ENCODE measurements at places on chromosomes 2 and 18. TPM values are rescaled to one million over a fixed set of nuclear protein-coding genes. Genes with fewer than 3 reads are reported as not detected.
A peak's percentile ranks its signal among the peaks of the same experiment; 100 is the strongest.

The RBMS1 gene
- 86.0 TPM for total RNA-seq

DNA sequence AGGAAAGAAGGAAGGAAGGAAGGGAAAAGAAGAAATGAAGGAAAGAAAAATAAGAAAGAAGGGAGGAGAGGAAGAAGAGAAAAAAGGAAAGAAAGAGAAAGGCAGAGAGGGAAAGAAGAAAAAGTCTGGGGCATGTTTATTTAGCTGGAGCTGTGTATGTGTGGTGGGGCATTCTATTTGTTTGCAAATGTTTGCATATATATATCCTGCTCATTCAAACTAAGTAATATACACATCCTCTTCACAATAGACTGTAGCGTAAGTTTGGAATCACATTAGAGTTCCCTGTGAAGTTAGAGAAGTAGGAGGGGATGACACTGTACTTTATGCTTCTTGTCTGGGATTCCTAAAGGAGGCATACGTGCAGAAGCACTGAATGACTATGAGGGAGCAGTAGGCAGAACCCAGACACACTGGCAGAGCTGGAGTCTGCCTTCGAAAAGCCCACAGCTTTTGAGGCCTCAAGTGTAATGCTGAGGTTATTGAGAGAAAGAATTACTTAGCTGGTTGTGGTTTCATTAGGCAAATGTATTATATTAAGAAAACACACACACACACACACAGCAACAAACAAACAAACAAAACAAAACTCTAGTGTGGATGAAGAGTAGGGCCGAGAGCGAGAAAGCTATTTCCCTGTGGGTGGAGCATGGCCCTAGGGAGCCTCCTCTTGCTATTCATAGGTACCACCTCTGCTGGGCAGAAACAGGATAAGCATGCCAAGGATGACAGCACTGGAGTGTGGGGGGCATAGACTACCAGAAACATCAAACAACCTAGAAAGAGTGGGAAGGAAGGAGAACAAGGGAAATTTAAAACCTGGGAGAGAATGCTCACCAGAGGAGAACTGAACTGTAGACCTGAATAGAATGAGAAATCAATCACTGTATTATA lies 905.1 kb upstream of the NXPH2 start:
- ATAC-seq, result no peak

The MYO7B gene
- total RNA-seq, result 0.77 TPM

DNA sequence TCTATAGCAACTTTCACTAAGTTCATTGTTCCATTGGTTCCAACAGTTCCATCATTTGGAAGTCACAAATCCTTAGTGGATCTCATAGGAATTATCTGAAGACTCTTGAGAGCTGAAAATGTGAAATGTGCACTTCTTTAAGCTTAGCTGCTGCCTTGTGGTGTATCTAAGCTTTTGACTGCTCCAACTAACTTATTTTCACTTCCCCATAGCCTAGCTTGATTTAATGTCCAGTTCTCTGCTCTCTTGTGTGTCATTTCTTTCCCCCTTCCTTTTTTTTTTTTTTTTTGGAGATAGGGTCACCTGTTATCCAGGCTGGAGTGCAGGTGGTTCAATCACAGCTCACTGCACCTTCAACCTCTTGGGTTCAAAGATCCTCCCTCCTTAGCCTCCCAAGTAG lies 34.9 kb upstream of the CD302 start:
- no peak for ATAC-seq

DNA sequence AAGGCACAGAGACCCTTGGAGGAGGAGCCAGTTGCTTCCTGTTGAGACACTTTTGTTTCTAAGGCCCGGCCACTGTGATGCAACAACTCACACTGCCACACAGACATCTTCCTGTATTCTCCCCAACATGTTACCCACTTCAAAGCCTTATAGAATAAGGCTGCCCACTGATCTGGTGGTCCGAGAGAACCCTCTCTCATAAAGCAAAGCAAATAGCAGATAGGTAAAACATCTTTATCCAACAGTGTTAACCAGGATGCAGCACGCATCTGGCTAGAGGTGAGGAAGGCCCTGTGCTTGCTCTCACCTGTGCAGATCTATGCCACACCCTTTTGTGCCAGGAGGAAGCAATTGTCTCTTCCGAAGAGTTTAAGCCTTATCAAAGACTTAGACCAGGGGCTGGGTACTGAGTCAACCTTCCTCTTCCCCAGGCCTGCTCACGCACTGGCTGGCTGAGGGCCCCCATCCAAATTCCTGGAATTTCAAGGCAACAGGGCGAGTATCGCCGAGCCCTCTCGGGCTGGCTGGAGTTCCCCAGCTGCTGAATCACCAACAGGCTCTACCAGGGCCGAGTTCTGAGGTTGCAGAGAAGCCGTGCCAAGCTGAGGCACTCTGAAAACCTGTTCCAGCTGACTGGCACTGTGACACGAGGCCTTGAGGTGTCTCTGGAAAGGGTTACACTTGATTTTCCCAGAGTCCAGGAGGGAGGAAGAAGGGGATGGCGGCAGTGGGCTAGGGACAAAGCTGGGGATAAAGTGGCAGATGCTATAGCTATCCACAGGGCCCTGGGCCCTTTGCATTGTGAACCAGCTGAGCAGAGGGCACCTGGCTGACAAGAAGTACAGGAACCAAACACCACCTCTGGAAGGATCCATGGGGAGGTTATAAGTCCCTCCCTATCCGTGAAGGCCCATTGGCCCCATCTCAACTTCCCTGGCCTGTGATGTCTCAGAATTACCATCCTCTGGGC lies 29.3 kb downstream of the TGFA start:
- no peak for ATAC-seq

The SOX11 gene
- total RNA-seq, result 0.78 TPM

DNA sequence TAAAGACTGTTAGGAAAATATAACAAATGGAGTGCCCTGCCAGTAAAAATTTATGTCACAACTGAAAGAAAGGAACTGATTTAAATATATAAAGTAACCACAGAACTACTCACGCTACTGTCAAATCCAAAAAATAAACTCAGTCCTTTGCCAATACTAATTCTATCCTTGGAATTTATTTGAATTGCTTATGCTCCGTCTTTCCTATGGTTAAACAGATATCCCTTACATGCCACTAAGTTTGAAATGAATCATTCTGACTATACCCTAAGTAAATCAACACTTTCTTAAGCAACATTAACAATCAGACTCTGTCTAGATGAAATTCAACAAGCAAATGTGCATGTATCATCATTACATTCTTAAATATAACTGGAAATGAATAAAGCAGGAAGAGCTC lies 9.8 kb downstream of the HNRNPLL start:
- no peak for ATAC-seq

The GREB1L gene
- 13.5 TPM for total RNA-seq

The ACSL3 gene
- total RNA-seq, result 52.8 TPM

GRCh38 chr2:215784371-215784783 lies 229.0 kb downstream of the MREG start:
- peak; percentile 71 for ATAC-seq

GRCh38 chr2:38744399-38744780 lies 6.8 kb downstream of the SRSF7 start:
- ATAC-seq, result no peak

The TGFA gene
- total RNA-seq, result 1.7 TPM

DNA sequence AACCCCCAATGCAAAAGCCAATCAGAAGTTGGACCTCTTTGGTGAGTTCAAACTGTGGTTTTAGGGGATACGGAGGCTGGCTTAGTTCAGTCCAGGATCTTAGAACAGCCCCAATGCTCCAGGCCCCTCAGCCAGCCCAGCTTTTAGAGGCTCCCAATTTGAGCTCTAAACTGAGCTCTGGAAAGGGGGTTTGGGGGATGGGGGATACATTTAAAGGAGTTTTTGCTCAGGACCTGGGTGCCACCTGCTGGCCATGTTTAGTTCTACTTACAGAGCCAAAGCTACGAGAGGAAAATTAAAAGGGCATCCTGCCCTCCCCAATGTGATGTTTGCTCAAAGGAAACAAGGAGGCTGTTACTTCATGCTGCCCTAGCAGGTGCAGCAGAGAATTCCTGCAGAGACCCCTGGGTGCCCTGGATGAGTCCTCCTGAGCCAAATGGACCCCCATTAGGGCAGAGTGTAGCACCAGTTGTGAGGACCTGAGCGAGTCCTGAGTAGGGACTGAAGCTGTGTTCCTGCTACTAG lies 15.9 kb upstream of the TMEM214 start:
- no peak for ATAC-seq

GRCh38 chr18:42351455-42351854 lies 396.4 kb downstream of the PIK3C3 start:
- ATAC-seq, result no peak

DNA sequence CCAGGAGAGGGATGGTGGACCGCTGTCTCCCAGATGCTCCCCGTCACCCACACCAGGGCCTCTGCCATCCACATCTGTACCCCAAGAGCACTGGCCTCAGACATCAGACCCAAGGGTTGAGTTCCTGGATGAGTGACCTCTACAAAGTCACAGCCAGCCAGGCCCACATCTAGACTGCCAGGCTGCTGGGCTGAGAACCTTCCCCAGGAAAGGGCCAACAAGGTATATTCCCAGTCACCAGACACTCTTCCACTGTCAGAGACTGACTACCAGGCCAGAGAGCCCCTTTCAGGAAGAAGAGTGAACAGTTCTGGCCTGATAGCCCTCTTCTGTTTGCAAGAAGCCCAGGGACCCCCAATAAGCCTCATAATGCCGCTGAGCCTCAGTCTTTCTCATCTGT lies 44.3 kb downstream of the C1QL2 start:
- no peak for ATAC-seq

DNA sequence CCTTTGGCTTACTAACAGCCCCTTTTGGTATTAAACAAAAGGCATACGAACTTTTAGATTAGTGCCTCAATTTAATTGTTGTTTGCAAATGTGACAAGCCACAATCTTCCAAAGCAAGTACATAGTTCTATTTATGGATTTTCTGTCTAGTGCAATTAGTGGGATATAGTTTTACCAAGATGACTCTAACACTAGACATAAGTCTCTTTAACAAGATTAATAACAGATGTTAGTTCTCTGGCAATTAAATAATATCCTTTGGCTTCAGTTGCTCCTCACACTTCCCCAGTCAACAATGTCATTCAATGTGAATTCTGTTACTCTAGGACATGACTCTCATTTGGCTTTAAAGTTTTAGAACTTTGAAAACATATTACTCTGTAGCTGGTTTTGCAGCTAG lies 16.7 kb upstream of the MC4R start:
- ATAC-seq, result no peak

- ATAC-seq, result no peak
Observed at GRCh38 chr2:120343100-120343432, 2.9 kb upstream of the INHBB start.

GRCh38 chr2:214514704-214515103 lies 103.8 kb downstream of the VWC2L start:
- ATAC-seq, result no peak

The HIBCH gene
- 20.1 TPM for total RNA-seq

DNA sequence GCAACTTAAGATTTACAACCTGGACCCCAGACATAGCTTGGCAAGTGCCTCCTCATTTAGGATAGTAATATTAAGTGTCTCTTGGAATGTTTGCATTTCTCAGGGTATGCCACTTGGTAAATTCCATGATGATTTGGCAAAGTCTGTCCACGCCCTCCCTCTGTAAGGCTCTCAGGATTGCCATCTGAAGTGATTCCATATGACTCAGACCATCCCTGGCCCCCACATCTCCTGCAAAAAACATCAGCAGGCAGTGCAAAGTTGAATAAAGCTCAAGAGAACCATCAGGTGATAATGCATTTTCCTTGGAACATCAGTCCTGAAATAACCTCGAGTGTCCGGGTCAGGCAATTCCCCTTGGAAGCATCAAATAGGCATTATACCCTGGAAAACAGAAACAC lies 27.1 kb upstream of the PIEZO2 start:
- no peak for ATAC-seq

DNA sequence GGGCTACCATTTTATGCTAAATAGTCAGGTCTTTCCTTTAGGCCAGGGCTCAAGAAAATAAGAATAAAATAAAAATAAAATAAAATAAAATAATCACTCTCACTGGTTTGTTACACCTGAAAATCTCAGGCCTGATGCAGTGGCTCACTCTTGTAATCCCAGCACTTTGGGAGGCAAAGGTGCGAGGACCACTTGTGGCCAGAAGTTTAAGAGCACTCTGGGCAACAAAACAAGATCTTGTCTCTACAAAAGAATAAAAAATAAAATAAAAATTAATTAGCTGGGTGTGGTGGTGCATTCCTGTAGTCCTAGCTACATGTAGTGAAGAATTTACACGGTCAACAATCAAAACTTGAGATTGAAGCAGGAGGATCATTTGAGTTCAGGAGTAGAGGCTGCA lies 159.4 kb downstream of the NRXN1 start:
- no peak for ATAC-seq

DNA sequence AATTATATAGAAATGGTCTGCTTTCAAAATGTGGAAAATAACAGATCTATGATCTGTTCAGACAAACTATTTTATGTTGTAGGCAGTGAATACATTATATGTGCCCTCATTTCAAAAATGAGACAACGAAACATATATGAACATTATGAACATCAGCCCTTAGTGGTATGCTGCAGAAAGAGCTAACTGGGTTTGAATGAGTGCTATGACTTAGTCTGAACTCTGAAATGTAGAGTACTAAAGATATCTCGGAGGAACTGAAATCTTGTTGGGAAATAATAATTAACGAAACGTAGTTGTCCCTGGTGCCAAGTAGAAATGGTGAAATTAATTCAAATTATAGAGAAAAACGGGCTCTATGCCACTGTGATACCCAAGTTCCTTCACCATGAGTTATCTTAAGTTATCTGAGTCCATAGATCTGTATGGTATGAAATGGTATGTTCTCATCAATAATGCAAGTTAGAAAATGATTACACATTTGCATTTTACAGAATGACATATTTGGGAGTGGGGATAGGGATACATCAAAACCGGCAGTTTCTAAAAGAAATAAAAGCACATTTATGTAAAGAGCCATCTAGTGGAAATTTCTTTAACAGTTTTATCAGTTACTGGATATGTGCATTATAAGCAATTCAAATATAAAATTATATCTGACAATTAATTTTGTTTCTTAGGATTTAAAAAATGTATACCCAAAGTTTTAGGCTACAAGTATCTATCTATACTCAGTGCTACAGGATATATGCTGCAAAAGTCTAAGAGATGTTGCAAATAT lies 26.7 kb downstream of the STARD6 start:
- ATAC-seq, result no peak

DNA sequence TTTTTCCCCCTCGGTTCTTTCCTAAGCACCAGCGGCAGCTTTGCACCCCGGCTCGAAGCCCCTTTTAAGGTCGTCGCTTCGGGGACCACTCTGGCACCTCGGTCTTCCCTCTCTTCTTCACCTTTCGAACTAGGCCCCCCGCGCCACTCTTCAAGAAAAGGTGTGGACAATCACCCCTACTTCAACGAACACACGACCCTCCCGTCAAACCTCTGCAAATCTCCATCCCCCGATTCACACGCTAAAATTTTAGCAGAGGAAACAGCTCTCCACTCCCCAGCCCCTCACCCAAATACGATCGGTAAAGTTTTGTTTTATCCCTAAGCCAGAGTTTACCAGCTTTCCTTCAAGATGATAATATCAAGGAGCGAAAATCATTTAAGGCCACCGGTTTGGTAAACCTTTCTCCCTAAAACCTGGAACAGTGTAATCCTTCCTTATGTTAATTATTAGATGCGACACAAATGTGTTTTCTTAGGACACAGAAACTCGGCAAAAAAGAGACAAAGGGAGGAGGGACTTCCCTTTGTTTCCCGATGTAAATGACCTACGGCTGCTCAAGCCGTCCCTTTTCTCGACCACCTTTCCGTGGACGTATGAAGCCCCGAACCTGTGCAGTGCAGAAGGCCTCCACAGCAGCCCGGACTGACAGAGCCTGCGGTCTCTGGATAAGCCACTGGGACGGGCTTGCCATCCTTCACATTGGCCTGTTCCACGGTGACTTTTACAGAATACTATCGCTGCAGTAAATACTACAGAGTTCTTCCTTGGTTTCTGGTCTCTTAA lies 85.2 kb downstream of the RBMS1 start:
- no peak for ATAC-seq

GRCh38 chr2:88099798-88100488 lies 27.9 kb downstream of the FABP1 start:
- ATAC-seq, result no peak
